ENCODE measurements at places on chromosomes 7 and 10.

GRCh38 chr7:85521108-85521694, 334.3 kb upstream of the SEMA3D start:
- DNase-seq, result no peak

DNA sequence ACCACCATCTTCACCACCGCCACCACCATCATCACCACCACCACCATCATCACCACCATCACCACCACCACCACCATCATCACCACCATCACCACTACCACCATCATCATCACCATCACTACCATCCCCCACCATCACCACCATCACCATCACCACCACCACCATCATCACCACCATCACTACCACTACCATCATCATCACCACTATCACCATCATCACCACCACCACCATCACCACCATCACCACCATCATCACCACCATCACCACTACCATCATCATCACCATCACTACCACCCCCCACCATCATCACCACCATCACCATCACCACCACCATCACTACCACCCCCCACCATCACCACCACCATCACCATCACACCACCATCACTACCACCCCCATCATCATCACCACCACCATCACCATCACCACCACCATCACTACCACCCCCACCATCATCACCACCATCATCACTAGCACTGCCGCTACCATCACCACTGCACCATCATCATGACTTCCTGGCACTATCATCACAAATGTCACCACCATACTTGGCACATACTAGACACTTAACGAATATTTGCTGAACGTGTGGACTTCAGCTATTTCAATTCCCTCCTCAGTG, 25.3 kb upstream of the FZD8 start:
- DNase-seq, result no peak

- DNase-seq, result no peak
These were observed 226.4 kb downstream of the TWIST1 start for GRCh38 chr7:18890885-18891621.

- DNase-seq, result no peak
These were observed 81.4 kb upstream of the EMX2 start for GRCh38 chr10:117460846-117461765.

GRCh38 chr10:46292573-46293023, 5.8 kb downstream of the ANTXRL start:
- DNase-seq, result no peak

Measured in bone marrow (tissue), 2 donors.